ENCODE measurements at places on chromosomes 3 and 15.

GRCh38 chr15:24985224-24985623 is 30.4 kb downstream of the SNRPN start:
- no peak for DNase-seq

DNA sequence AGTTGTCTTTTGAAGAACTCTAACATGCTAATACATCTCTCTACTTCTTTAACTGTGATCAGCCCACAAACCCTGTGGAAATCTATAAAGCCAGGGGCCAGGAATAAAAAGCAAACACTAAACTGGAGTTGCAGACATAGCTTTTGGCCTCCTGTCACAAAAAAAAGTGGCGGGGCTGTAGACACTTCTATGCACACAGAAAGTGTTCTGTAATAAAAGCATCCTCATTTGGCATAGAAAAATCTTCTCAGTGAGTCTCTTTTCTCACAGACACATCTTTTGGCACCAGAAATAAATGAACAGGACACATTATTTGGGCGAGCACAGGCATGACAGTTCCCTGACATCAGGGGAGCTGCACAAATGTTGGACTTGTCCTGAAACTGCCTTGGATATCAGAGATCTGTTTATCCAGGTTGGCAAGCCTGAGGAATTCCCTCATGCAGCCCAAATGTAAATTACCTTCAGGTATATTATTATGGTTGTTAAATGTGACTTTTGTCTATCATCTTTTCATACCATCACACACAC is 355.4 kb downstream of the FGF12 start:
- DNase-seq: no peak

DNA sequence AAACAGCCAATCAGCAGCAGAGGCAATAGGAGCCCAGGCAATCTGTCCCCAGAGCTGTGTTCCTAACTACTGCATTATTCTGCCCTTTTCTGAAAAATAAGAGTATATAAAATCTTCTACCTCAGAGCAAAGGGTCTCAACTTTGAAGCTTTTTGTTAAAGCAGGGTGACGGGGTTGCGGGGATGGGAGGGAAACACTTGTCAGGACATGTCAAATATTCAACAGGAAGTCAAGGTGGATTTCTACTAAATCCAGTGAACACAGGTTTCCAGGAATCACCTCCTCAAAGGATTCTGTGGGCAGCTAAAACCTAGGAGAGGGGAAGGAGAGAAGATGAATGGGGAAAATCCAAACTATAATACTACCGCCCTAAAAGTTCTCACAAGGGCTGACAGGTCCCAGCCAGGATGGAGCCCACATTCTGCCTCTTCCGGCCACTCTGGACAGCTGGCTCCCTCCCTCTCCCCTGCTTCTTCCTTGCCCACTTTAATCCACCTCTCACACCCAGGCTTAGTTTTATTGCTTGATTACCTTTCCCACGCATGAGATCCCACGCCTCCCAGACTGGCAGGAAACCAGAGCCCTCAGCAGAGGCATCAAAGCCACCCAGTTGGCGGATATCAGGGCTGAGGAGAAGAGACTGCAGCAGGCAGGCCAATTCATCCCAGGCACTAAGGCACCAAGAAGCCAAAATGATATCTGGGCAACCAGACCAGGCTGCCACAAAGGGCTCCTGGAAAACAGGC is 77.2 kb downstream of the OSBPL10 start:
- no peak for DNase-seq

DNA sequence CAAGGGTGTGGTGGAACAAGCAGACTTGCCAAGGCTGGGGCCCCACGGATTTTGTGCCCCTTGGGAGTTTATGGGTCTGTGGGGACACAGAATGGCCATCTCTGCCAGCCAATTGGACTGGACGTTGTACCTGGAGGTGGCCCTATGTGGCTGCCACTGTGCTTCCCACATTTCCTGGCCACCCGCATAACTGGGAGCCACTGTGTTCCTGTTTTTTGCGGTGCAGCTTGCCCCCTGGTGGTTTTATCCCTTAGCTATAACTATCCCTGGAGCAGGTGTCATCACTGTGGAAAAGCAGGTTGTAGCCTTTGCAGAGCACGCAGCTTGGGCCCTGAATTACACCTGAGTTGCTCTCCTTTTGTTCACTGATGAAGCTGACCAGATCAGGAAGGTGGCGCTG is 306.3 kb downstream of the ZPLD1 start:
- DNase-seq: no peak

GRCh38 chr15:70699890-70700289 is 63.5 kb downstream of the UACA start:
- no peak for DNase-seq

DNA sequence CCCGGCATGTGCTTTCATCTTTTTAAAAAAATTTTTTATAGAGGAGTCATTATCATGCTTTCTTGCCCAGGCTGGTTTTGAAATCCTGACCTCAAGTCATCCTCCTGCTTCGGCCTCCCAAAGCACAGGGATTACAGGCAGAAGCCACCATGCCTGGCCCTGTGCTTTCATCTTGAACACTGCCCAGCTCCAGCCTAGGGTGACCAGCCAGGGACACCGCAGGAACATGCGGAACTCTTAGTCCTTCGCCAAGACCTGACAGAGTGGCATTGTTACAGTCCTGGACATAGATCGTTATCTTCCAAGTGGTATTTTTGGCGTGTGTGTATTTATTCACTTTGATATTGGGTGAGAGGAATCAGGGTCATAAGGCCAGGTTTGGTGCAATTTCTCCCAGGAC is 7.9 kb upstream of the FURIN start:
- no peak for DNase-seq

GRCh38 chr15:35876762-35877161 is 330.8 kb upstream of the DPH6 start:
- peak; percentile 11 for DNase-seq

DNA sequence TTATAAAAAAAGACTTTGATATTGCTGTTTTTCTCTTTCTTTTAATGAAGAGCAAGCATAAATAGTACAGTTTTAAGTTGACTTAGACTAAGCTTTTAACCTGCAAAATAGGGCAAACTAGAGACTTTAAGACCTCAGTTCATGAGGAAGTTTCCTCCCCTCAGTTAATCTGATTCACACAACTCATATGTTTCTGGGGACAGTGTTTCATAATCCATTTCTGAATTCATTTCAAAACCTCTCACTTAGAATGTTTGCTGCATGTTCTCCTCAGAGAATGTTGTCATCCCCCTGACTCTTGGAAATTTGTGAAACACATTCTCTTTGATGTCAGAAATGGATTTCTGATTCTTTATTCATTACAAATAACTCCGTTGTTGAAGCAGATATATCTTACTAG is 79.3 kb upstream of the SKOR1 start:
- peak; percentile 66 for DNase-seq

- DNase-seq: peak; percentile 40
Observed at GRCh38 chr15:25763331-25763751, 99.8 kb downstream of the ATP10A start.

DNA sequence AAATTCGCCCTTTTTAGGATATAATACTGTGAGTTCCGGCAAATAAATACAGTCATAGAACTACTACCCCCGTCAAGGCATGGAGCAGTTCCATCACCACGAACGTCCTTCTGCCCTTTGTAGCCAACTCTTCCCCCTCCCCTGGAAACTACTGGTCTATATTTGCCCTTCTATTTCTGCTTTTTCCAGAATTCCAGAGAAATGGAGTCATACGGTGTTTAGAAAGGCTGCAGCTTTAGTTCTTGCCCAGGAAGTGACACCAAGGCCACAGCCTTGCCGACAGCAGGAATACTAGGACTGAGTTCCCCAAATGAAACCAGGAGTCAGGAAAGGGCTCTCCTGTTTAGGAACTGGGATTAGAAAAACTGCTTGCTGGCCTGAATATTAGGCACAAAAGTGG is 291.2 kb downstream of the FAM43A start:
- DNase-seq: no peak

DNA sequence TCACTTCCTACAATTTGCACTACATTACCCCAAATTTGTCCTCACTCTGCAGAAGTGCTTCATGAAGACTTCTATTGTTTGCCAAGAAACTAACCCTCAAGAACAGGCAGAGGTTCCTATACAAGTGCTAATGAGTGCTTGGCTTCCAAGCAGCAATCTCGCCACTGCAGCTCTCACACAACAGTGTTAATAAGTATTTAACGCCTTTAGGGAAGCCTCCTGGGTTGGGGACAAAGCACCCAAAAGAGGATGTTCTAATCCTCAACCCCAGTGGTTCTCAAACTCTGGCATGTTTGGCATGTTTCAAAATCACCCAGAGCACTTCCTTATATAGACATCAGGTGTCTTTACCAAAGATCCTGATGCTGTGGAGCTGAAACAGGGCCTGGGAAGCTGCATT is 64.6 kb downstream of the ZIC4 start:
- no peak for DNase-seq
